ENCODE measurements at places on chromosomes 12 and 14.

DNA sequence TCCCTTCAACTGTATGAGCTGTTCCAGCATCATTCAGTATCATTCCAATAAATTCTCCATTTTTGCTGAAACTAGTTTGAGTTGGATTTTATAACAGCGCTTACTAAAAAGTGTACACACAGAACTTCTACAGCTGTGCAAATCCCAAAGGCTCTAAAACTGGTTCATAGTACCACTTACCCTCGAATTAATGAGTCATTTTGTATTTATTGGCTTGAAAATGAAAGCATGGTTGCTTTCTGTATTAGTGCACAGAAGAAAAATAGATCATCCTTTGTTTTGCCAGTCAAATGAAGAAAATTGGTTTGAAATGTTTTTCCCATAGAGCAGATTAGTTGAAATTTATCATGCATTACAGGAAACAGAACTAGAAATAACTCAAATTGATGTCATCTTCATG, 268.3 kb upstream of the CPNE8 start:
- DNase-seq = no peak

DNA sequence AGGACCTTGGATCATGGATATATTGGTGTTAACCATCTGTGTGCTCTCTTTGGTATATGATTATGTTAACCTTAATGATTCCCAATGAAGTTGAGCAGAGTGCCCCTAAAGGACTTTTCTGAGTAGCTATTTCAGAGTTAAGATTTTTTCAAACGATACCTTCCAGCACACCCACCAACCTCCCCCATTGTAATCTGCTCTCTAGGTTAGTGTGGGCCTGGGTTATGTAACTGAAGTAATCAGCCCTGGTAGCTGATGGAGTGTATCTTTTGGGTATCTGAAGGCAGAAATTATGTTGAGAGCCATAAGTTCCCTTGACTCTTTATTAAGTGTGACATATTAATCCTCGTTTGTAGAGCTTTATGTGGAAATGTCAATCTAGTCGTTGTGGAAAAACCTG, 47.6 kb upstream of the RNU6-8 start:
- no peak for DNase-seq

- no peak for DNase-seq
These were observed 209.7 kb upstream of the CDKN3 start for GRCh38 chr14:54186821-54187763.

GRCh38 chr12:45580356-45580969, 149.0 kb upstream of the ARID2 start:
- DNase-seq = no peak

GRCh38 chr14:81771651-81772275, 238.1 kb upstream of the SEL1L start:
- DNase-seq = no peak

DNA sequence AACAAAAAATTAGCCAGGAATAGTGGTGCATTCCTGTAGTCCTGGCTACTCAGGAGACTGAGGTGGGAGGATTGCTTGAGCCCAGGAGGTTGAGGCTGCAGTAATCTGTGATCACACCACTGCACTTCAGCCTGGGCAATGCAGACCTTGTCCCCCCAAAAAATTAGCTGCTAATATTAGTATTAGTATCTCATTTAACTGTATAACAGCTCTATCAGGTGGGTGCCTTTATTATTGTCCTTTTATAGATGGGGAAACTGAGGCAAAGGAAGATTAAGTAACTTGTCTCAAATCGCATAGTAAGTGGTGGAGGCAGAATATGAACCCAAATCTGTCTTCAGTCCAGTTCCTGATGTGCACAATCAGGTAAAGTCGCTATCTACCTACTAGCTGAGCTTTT, 142.3 kb upstream of the CRY1 start:
- no peak for DNase-seq

- no peak for DNase-seq
These were observed 46.2 kb downstream of the ANO2 start for GRCh38 chr12:5898874-5899273.

DNA sequence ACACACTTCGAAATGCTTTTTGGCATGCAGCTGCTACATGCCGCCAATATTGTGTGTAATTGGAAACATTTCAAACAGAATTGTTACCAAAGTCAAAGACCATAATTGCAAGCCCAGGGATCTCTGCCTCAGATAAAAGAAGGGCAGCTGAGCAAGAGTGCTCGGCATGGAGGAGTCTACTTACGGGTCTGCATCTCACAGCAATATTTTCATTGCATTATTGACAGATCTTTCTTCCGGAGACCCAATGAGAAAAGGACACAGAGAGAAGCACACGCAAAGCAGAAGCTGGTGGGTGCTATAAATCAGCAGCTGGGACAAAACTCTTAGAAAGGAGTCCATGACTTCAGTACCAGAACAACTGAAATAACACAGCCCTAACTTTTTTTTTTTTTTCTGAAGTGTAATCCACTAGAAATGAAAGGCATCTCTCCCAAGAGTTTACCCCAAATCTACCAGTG, 4.9 kb downstream of the PRICKLE1 start:
- DNase-seq = peak; percentile 37

Measured in endothelial cell of umbilical vein (primary cell).